NCI-H146 (cell line): ENCODE measurements at places on chromosomes 5 and 9.

DNA sequence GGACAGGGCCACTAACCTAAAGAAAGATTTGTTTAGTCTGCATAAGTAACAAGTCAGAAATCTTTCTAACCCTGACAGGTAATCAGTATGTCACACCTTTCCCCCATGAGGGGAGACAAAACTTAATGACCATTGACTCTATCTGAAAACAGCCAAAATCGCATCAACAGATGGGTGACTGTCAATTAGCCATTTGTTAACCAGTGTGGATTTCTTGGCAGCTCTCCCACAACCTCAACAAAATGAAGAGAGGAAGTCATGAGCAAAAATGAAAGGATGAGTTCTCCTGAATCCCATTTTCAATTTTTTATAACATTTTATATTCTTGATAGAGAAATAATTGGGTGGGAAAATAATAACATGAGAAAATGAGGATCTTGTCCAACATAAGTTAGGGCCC, 84.6 kb upstream of the SNX2 start:
- DNase-seq, result no peak

DNA sequence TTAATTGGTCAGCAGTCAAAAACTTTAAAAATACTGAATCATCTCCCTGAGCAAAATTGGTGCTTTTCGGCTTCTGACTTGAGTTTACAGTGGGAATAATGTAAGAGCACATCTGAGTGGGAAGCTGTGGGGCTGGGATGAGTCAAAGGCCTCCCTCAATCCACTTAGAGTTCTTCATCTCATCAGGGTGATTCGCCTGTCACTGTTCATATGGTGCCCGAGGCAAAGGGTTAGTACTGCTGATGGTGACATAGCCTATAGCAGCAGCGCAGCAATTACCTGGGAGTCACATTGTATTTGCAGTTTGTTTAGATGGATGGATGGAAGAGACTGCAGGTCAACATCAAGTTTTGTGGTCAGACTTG, 113.8 kb upstream of the ZNF608 start:
- peak; percentile 57 for DNase-seq

DNA sequence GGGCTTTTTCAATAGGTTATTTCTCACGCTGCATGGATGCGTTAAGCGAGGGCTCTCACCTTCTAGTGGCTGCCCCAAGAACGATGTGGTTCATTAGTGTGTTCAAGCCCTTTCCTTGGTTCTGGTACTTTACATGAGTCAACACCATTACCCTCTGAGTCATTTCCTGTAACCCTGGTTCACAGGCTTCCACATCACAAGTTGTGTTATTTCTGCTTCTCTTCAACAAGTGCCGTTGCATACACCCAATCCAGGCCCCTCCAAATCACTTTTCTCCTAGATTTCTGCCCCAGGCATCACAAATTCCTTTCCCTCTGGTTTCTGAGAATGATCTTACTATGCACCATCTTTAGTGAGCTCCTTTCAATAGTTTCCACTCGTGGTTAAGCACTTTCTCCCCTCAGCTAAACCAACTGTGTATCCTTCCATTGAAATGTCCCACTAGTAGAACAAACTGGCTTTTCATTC, 69.5 kb upstream of the RAD23B start:
- DNase-seq, result no peak

GRCh38 chr5:76684756-76685519, 31.0 kb upstream of the F2R start:
- DNase-seq, result no peak

- DNase-seq, result no peak
Observed at GRCh38 chr5:880816-881550, 11.6 kb downstream of the BRD9 start.

- no peak for DNase-seq
Observed at GRCh38 chr9:136178773-136179075, 26.2 kb downstream of the LHX3 start.
